ENCODE measurements at places on chromosomes 16 and 17. TPM values are rescaled to one million over a fixed set of nuclear protein-coding genes. Genes with fewer than 3 reads are reported as not detected.

The BORCS6 gene
- 12.9 TPM for total RNA-seq

The CTRB1 gene
- not detected for total RNA-seq

The NPIPB2 gene
- 11.0 TPM for total RNA-seq

The NACA2 gene
- total RNA-seq = 0.37 TPM

The TEX14 gene
- total RNA-seq = 0.44 TPM

The TLCD1 gene
- 1.2 TPM for total RNA-seq

The SYCE1L gene
- total RNA-seq = 3.8 TPM
